ENCODE measurements at places on chromosomes 2 and 18. TPM values are rescaled to one million over a fixed set of nuclear protein-coding genes. Genes with fewer than 3 reads are reported as not detected.
A peak's percentile ranks its signal among the peaks of the same experiment; 100 is the strongest.

Gene B3GNT2
- total RNA-seq, result 18.0 TPM

DNA sequence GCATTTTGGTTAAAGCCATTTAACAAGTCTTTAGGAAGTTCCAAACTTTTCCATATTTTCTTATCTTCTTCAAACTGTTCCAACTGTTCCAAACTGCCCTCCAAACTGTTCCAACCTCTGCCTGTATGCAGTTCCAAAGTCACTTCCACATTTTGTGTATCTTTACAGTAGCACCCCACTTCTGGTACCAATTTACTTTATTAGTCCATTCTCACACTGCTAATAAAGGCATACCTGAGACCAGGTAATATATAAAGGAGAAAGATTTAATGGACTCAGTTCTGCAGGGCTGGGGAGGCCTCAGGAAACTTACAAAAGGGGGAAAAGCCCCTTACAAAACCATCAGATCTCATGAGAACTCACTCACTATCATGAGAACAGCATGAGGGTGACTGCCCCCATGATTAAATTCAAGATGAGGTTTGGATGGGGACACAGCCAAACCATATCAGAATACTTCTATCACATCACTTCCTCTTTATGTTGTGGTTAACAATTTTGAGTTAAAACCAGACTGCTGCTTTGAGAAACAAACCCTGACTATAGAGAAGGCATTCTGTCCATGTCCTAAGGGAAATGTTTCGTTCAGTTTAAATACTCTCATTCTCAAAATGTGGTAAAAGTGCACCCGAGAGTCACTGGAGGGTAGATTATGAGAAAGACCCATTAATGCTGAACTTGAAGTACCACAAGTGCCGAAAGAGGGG, 11.0 kb downstream of the IL18R1 start:
- DNase-seq, result no peak
- H3K27ac ChIP-seq, result no peak overlapping the region
- peaks cover 21% of the 10 kb centered on the region for H3K36me3 ChIP-seq
- no peak overlapping the region for H3K4me3 ChIP-seq

GRCh38 chr2:203579730-203580129, 44.6 kb upstream of the RAPH1 start:
- peak overlapping the region; percentile 41 for H3K4me3 ChIP-seq
- H3K36me3 ChIP-seq, result no peaks in the 10 kb centered on the region
- DNase-seq, result peak; percentile 13

DNA sequence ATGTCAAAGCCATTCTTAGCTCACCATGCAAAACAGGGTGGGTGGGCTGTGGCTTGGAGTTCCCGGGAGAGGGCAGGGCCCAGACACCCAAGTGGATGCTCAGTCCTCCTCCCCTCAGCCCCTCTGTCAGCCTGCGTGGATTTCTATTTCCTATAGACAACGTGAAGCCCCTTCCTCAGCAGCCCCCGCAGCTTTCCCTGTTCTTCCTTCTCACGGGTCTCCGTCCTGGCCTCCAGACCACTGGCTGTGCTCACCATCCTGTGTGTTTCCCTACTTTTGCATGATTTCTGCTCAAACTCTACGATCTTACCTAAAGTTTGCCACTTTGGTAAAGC, 155.0 kb upstream of the PXDN start:
- H3K27ac ChIP-seq, result no peak overlapping the region
- H3K4me3 ChIP-seq, result no peak overlapping the region
- H3K36me3 ChIP-seq, result no peaks in the 10 kb centered on the region
- peaks cover 78% of the 10 kb centered on the region for H3K27me3 ChIP-seq
- H3K4me1 ChIP-seq, result no peaks in the 10 kb centered on the region
- no peak for DNase-seq

All from PC-3 (cell line).